Activated CD4-positive, alpha-beta T cell treated with anti-CD3 and anti-CD28 coated beads, Interleukin-2, amount 10 ng/mL, durations not matched to agents 24 days and 14 days (primary cell): ENCODE measurements at places on chromosomes 11 and 22. TPM values are rescaled to one million over a fixed set of nuclear protein-coding genes. Genes with fewer than 3 reads are reported as not detected.

ELMOD1 gene
- total RNA-seq = not detected in 2 replicates

DNA sequence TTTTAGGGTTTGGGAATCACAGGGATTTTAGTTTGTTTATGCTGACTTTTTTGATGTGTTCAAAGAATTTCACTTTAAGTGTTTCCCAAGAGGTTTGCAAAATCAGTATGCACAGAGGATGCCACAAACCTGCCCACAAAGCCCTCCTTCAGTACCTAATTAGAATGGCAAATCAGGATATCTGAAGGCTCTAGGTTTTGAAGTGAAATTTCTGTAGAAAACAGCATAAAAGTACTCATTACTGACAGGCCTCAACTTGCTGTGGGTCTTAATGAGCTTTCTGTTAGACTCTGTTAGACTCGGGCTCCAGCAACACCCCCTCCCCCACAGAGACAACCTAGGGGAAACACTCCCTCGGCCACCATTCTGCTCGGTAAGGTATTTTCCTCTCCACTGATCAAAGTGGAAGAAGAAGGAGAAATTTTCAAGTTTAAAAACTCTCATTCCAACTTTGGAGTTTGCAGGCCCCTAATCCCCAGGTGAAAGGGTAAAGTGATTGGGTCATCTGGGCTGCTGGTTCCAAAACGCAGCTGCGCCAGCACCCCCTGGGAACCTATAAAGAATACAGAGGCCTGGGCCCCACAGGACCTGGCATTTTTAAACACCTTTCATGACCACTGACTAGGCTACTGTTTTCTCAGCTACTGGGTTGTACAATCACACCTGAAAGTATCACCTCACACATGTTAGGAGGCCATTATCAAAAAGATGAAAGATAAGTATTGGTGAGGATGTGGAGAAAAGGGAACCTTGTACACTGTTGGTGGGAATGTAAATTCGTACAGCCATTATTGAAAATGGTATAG lies 67.5 kb downstream of the PLEKHA7 start:
- peaks cover 5% of the 10 kb centered on the region for H3K27me3 ChIP-seq
- H3K4me3 ChIP-seq = no peak overlapping the region
- no peak for DNase-seq
- peaks cover 5% of the 10 kb centered on the region for H3K4me1 ChIP-seq

GRCh38 chr11:60919956-60920355 lies 4.3 kb upstream of the TMEM132A start:
- no peak overlapping the region for H3K27ac ChIP-seq
- H3K27me3 ChIP-seq = peaks cover 2% of the 10 kb centered on the region
- no peak for DNase-seq
- peaks cover 31% of the 10 kb centered on the region for H3K4me1 ChIP-seq

GRCh38 chr22:18012531-18012930 lies 11.8 kb downstream of the MICAL3 start:
- DNase-seq = no peak
- H3K27ac ChIP-seq = no peak overlapping the region
- peaks cover 7% of the 10 kb centered on the region for H3K27me3 ChIP-seq
- H3K4me1 ChIP-seq = no peaks in the 10 kb centered on the region
- H3K4me3 ChIP-seq = no peak overlapping the region
- H3K36me3 ChIP-seq = no peaks in the 10 kb centered on the region

MAPK8IP2 gene
- 0.19 TPM in 2 replicates for total RNA-seq

DNA sequence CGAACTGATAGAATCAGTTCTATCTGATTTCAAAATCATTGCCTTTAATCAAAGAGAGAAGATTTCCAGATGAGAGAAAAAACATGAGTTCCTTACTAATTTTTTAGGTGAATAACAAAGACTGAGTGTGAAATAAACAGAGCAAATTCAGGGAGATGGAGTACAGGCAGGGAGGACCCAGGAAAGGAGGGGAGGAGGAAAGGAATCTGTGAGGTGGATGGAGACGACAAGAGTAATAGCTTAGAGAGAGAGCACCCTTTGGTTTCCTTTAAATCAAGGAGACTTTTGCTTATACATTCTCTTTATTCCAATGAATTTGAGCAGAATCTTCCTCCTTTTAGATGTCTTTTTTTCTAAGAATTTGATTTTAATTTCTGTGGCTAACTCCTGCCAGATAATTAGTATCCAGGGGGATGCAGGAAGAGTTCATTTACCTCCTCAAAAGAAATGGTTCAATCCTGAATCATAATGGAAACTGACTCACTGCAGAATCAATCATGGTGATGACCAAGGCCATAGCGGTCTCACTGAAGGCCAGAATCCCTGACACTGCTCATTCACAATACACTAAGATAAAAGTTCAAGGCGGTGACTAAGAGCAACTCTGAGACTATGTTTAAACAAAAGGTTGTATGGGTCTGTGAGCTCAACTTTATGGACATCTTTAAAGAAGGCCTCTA lies 234.0 kb upstream of the ZC3H12C start:
- H3K27ac ChIP-seq = no peak overlapping the region
- H3K36me3 ChIP-seq = no peaks in the 10 kb centered on the region
- H3K4me1 ChIP-seq = peaks cover 4% of the 10 kb centered on the region
- DNase-seq = no peak
- H3K4me3 ChIP-seq = no peak overlapping the region
- no peaks in the 10 kb centered on the region for H3K27me3 ChIP-seq

GRCh38 chr11:95791709-95792033 lies 1.4 kb downstream of the CEP57 start:
- H3K4me3 ChIP-seq = peak overlapping the region; percentile 98
- H3K27me3 ChIP-seq = no peaks in the 10 kb centered on the region
- peak overlapping the region; percentile 100 for H3K27ac ChIP-seq
- H3K4me1 ChIP-seq = peaks cover 41% of the 10 kb centered on the region
- peaks cover 43% of the 10 kb centered on the region for H3K36me3 ChIP-seq
- DNase-seq = no peak

- H3K27me3 ChIP-seq = peaks cover 17% of the 10 kb centered on the region
- H3K4me1 ChIP-seq = peaks cover 43% of the 10 kb centered on the region
- H3K27ac ChIP-seq = peak overlapping the region; percentile 82
- peaks cover 2% of the 10 kb centered on the region for H3K36me3 ChIP-seq
Measured at GRCh38 chr11:81870066-81870412, 863.6 kb downstream of the FAM181B start.

TRIM49 gene
- not detected in 2 replicates for total RNA-seq

DNA sequence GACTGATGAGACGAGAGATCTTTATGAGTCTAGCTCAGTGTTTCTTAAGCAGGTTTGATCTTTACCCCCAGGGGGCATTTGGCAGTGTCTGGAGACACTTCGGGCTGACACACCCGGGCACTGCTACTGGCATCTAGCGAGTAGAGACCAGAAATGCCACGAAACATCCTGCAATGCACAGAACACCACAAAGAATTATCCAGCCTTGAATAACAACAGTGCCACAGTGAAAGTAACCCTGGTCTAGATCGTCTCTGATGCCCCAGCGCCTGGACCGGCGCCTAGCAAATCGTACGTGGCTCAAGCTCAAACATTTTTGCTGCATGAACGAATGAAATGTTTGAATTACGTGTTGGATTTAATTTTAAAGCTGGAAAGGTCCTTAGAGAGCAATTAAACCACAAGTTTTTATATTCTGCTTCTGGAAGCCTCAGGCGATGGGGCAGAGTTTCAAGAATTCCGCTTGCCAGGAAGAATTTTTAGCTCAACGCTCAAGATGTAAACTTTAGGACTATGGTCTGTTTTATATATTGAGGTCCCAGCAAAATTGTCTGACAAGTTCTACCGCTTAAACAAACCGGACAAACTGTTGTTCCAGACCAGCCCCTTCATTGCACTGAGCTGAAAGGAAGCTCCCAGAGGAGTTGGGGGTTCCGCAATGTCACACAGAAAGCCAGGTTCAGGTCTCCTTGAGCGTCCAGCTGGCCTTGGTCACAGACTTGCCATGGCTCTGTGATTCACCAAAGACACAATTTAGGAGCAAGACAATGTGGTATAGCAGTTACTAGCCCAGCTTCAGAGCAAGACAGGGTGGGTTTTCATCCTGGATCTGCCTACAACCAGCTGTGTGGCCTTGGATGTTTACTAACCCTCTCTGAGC lies 44.2 kb upstream of the SMTN start:
- no peak overlapping the region for H3K27ac ChIP-seq
- peaks cover 7% of the 10 kb centered on the region for H3K27me3 ChIP-seq
- H3K4me1 ChIP-seq = no peaks in the 10 kb centered on the region
- DNase-seq = no peak
- H3K36me3 ChIP-seq = no peaks in the 10 kb centered on the region

- H3K36me3 ChIP-seq = no peaks in the 10 kb centered on the region
- H3K27me3 ChIP-seq = peaks cover 19% of the 10 kb centered on the region
- no peak overlapping the region for H3K27ac ChIP-seq
- H3K4me3 ChIP-seq = no peak overlapping the region
- H3K4me1 ChIP-seq = no peaks in the 10 kb centered on the region
Measured at GRCh38 chr11:107741044-107741823, 29.4 kb upstream of the SLN start.

DNA sequence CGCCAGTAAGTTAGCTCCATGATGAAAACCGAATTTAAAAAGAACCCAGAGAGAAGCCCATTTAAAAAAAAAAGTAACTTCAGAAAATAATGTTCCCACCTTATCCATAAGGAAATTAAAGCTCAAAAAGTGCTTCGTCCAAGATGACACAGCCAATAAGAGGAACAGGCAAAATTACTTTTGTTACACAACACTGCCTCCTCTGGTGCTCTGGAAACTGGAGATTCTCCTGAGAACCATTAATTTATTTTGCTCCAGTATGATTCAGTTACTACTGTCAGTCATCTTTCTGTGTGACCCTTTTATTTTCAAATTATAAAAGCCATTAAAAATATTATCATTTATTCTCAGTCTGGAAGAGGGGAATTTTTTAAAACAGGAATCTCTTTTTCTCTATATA lies 2.0 kb downstream of the IFT27 start:
- H3K27me3 ChIP-seq = no peaks in the 10 kb centered on the region
- H3K4me3 ChIP-seq = no peak overlapping the region
- H3K27ac ChIP-seq = no peak overlapping the region
- DNase-seq = no peak
- no peaks in the 10 kb centered on the region for H3K36me3 ChIP-seq

DNA sequence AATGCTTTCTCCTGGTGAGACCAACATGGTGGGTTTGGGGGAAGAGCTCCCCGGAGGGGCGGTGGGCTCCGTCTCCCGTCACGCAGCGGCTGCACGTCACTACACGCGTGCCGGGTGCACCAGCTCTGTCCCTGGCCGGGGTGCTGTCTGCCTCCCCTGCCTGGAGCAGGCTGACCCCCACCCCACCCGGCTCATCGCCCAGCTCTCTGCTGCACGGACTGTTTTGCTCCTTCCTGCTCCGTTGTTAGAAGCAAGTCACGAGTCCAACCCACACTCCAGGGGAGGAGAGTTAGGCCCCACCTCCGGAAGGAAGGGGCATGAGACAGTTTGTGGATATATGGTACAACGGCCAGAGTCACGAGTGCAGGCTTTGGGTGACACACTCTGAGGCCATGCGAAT lies 364.9 kb downstream of the BRD1 start:
- H3K36me3 ChIP-seq = no peaks in the 10 kb centered on the region
- H3K27ac ChIP-seq = no peak overlapping the region
- no peaks in the 10 kb centered on the region for H3K27me3 ChIP-seq

OR8G5 gene
- total RNA-seq = not detected in 2 replicates

OR52N4 gene
- total RNA-seq = 0.38 TPM in 1 of 2 replicates, not detected in the other

DNA sequence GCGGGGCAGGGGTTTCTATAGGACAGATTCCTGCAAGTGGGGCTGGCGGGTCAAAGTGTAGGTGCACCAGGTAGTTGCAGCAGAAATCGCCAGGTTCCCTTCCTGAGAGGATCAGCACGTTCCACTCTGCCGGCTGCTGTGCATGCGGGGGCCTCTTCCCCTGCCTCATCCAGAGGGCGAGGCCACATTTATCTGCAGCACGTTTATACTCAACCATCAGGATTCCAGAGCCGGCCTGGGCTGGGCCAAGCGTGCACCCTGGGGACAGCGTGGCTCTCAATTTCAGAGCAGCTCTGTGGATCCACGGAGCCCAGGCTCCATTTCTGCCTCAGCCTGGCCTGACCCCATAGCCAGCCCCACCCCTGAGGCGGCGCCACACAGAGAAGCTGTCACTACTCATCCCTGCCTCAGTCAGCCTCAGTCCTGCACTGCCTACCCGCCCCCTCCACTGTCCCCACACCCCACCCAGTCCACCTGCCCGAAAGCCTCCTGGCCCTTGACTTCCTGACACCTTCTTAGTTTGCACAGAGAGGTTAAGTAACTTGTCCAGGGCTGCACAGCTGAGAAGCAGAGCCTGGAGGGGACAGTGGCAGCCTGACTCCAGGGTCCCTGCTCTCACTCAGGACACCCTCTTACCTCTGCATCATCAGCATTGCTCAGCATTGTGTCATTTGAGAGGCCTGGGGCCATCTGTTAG lies 45.9 kb upstream of the RTL6 start:
- H3K36me3 ChIP-seq = no peaks in the 10 kb centered on the region
- peaks cover 10% of the 10 kb centered on the region for H3K27me3 ChIP-seq
- no peak for DNase-seq
- no peak overlapping the region for H3K27ac ChIP-seq
- no peaks in the 10 kb centered on the region for H3K4me1 ChIP-seq

DNA sequence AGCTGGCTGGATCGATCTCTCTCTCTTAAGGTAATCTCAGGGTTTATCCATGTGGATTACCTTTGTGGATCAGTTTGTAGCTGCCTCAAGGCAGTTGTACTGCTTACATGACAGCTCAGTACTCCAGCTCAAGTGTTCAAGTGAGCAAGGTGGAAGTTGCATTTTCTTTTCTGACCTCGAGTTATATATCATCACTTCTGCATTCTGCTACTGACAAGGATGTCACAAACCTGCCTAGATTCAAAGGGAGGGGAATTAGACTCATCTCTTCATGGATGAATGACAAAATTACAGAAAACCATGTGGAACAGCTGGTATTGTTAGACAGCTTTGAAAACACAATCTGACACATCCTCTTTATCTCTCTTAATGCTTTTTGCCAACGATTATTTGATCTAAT lies 6.1 kb upstream of the TCN2 start:
- H3K4me3 ChIP-seq = no peak overlapping the region
- peaks cover 12% of the 10 kb centered on the region for H3K4me1 ChIP-seq
- H3K27me3 ChIP-seq = peaks cover 3% of the 10 kb centered on the region
- no peak for DNase-seq
- no peak overlapping the region for H3K27ac ChIP-seq

GRCh38 chr22:23103199-23103954 lies 33.1 kb downstream of the GNAZ start:
- no peaks in the 10 kb centered on the region for H3K4me1 ChIP-seq
- no peak overlapping the region for H3K27ac ChIP-seq
- no peak for DNase-seq
- no peaks in the 10 kb centered on the region for H3K36me3 ChIP-seq
- H3K4me3 ChIP-seq = no peak overlapping the region

DNA sequence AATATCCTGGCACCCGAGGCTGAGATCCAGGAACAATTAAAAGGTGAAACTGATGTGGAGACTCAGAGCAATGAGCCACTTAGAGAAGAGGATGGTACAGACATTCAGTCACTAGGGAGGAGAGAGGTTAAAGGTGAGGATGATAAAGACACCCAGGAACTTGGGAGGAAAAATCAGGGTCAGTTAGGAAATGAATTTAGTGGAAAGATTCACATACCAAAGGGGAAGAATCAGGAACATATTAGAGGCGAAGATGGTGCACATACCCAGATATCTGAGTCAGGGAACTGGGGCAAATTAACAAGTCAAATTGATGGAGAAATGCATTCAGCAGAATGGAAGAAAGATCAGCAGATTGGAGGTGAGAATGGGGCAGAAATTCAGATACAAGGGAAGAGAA lies 4.1 kb upstream of the MEI1 start:
- no peak overlapping the region for H3K27ac ChIP-seq
- peaks cover 2% of the 10 kb centered on the region for H3K27me3 ChIP-seq
- H3K4me1 ChIP-seq = peaks cover 16% of the 10 kb centered on the region
- H3K36me3 ChIP-seq = peaks cover 3% of the 10 kb centered on the region
- no peak for DNase-seq

- peaks cover 13% of the 10 kb centered on the region for H3K4me1 ChIP-seq
Measured at GRCh38 chr11:122160841-122161590, 45.0 kb upstream of the BLID start.

ALDH3B2 gene
- not detected in 2 replicates for total RNA-seq
